ENCODE measurements at places on chromosomes 7 and 10.

DNA sequence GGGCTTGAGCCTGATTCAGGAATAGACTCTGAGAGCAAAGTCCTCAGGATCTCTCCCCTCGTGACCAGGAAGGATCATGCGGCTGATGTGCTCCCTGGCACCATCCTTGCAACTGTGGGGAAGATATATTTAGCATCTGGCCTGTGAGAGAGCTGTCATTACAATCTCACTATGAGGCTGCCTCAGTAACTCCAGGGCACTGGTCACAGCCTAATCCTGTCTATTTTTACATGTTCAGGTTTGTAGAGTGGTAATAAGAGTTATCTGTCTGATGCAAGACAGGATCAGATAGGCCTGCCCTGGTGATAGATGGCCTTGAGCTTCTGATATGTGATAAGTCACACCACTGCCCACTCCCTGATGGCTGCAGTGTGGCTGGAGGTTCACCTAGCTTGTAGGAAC, 50.7 kb downstream of the PPP1R3C start:
- DNase-seq, result no peak

- DNase-seq, result no peak
Observed at GRCh38 chr10:101939729-101940128, 96.1 kb upstream of the KCNIP2 start.

GRCh38 chr10:80542053-80542452, 4.4 kb downstream of the SH2D4B start:
- no peak for DNase-seq

- no peak for DNase-seq
Observed at GRCh38 chr7:74048999-74049599, 21.1 kb downstream of the ELN start.

GRCh38 chr7:73978661-73979563, 49.1 kb upstream of the ELN start:
- no peak for DNase-seq

- DNase-seq, result no peak
Observed at GRCh38 chr7:98562381-98562823, 54.7 kb upstream of the NPTX2 start.

- no peak for DNase-seq
Observed at GRCh38 chr7:155959894-155960293, 147.6 kb upstream of the SHH start.

- no peak for DNase-seq
Observed at GRCh38 chr7:39045231-39045630, 67.5 kb downstream of the POU6F2 start.

GRCh38 chr7:93307943-93308342, 75.8 kb downstream of the VPS50 start:
- DNase-seq, result no peak

- no peak for DNase-seq
Observed at GRCh38 chr7:130356121-130356875, 11.7 kb downstream of the CPA5 start.

GRCh38 chr10:10351451-10351850, 666.2 kb upstream of the CELF2 start:
- no peak for DNase-seq

- DNase-seq, result no peak
Observed at GRCh38 chr7:136058546-136058945, 81.4 kb upstream of the MTPN start.

DNA sequence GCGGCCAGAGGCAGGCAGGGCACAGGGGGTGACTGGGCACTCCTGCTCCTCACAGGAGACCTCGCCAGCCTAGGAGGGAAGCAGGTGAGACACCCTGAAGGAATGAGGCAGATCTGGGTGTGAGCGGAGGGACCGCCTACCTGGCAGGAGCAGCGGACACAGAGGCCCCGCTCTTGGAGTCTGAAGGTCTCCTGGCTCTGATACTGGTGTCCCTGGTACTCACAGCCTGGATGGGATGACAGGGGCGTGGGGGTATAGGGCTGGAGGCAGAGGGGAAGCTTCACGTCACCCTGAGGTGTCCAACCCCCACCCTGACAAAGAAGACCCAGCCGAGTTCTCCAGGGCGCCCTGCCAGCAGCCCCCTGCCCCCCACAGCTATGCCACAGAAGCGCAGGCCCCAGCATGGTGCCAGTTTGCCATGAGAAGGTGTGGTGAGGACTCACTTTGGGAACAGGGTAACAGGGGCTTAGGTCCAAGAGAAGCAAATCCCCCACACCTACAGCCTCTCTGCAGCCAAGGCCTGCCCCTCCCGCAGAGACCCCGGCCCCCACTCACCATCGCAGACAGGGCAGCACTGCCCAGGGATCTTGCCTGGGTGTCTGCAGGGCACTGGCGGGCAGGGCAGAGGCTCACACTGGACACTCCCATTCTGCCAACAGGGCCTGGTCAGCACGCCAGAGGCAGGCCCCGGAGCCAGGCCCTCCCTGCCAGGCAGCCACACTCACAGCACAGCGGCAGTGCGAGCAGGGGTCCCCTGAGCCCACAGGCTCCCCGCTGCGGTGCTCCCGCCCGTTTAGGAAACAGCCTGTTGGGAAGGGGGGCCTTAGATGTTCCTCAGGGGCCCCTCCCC, 17.0 kb downstream of the KCP start:
- DNase-seq, result no peak

GRCh38 chr7:1934756-1935155, 264.7 kb downstream of the ELFN1 start:
- DNase-seq, result no peak
